ENCODE measurements at places on chromosomes 1 and 21.
A peak's percentile ranks its signal among the peaks of the same experiment; 100 is the strongest.

- no peak for DNase-seq
Observed at GRCh38 chr21:21230672-21231071, 232.5 kb downstream of the NCAM2 start.

DNA sequence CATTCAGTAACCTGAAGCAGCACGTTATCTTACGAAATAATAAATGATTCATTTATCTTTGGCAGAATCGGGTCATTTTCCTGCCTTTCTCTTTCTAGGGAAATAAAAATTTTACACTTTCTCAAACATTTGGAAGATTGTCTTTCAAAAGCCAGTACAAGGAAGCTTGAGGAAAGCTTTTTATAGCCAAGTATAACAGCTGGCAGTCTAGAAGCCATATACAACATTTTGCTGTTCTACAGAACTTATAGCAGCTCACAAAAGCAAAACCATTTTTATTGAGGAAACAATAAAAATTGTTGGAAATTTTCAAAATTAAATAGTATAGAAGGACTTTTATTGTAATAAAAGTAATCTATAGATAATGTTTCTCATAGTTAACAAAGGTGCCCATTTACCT is 448.6 kb downstream of the SMYD3 start:
- DNase-seq, result no peak

DNA sequence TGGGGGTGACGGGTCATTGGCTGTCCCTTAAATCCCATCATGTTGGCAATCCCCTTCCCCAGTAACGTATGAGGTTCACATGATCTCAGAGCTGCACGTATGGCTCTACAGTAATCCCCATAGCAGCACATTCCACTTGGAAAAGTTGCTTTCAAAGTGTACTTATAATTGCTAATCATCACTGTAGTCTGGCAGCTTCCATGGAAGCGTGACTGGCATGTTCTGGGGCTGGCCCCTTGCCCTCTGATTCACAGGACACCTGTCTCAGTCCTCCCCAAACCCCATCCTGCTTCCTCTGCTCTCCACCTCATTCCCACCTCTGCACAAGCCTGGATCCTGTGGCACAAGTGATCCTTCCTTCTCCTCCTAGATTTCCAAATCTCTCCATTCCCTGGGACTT is 102.2 kb downstream of the TSEN15 start:
- DNase-seq, result no peak

- DNase-seq, result no peak
Observed at GRCh38 chr21:31772674-31773555, 41.0 kb upstream of the SCAF4 start.

- no peak for DNase-seq
Observed at GRCh38 chr1:172818841-172819527, 160.1 kb downstream of the FASLG start.

DNA sequence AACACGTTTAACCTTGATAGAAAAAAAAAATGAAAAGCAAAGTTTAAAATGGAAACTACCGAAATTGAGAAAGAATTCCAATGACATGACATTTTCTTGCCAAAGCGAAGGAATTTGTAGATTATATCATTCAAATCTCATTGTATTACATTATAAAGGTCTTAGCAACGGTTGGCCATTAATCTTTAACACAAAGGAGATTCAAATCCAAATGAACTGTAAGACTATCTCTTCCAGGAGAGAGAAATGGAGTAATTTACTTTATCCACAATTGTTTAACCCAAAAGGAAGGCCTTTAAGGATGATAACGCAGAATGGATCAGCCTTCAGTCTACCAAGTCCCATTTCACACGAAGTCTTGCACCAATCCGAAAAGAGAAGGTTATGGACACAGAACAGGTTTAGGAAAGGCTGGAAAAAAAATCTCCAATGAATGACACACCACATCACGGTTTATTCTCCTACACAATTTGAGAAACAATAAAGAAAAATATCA is 1.5 kb downstream of the ENAH start:
- no peak for DNase-seq

DNA sequence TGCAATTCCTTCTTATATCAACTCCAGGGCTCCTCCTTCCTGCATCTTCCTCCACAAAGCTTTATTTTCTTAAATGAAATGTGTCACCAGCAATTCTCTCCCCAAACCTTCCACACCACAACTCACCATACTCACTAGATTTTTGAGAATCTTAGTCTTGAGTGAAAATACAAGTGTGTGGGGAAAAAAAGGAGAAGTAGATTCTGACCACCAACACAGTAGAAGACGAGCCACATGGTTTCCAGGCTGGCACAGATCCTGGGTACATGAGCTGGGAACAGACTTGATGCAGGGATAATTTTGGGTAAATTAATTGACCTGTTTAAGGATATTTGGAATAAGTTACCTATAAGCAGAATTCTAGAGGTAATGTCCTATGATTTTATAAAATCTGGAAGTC is 72.8 kb upstream of the KCNJ15 start:
- DNase-seq, result no peak

DNA sequence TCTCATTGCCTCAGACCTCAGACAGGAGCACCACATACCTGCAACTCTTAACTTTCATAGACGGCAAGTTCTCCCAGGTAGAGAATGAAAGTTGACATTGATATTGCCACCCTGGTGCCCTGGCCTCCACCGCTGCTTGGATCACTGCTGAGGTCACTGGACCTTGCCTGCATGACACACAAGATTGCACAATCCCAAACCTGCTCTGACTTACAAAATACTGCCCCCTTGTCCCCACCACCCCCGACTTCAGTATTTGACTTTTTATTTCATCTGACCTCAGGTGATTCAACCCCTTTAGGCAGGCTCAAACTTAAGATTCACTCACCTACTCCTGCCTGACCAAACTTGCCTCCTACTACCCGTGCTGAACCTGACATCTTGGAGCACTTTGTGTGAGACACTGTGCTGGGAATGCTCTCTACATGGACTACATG is 43.1 kb upstream of the S1PR1 start:
- DNase-seq, result no peak

DNA sequence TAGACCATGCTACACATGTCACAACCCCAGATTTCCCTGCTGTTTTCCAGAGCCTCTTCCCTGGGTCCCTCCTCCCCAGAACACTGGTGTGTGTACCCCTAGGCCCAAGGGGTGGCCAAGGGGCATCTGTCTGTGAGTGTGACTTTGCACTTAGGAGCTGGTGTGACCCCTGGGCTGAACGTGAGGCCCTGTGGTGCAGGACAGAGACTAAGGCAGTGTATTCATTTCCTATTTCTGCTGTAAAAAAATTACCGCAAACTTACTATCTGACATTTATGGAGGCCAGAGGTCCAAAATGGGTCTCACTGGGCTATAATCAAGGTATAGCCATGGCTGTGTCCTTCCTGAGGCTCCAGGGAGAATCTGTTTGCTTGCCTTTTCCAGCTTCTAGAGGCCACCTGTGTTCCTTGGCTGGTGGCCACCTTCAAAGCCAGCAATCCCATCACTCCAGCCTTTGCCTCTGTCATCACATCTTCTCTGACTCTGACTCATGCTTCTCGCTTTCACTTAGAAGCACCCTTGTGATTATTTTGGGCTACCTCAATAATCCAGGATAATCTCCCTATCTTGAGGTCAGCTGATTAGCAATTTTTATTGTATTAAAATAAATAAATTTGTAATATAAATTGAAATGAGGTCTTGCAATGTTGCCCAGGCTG is 24.0 kb upstream of the ELOA start:
- DNase-seq, result no peak

DNA sequence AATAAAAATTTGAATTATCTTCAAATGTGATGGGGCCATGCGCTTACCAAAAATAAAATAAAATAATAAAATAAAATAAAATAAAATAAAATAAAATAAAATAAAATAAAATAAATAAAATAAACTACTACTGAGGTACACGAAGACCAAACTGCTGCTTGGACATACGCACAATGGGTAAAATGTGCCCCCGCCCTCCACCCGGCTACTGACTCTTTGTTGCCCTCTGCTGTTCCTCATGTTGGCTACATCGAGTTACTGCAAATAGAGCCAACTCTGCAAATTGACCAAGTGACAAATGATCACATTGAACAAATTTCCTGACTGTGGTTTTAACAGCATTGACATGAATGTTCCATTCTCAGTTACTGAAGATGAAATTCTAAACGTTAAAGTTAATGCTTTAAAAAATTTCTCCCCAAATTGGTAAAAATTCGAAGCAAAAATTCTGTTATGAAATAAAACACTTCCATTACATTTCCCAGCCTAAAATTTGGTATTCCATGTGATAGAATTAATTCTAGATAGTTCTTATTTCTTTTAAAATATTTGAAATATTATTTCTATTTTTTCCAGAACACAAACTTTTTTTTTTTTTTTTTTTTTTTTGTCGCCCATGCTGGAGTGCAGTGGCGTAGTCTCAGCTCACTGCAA is 18.8 kb upstream of the MAP1LC3C start:
- peak; percentile 71 for DNase-seq

- DNase-seq, result no peak
Observed at GRCh38 chr1:45929257-45929687, 125.9 kb downstream of the MAST2 start.

DNA sequence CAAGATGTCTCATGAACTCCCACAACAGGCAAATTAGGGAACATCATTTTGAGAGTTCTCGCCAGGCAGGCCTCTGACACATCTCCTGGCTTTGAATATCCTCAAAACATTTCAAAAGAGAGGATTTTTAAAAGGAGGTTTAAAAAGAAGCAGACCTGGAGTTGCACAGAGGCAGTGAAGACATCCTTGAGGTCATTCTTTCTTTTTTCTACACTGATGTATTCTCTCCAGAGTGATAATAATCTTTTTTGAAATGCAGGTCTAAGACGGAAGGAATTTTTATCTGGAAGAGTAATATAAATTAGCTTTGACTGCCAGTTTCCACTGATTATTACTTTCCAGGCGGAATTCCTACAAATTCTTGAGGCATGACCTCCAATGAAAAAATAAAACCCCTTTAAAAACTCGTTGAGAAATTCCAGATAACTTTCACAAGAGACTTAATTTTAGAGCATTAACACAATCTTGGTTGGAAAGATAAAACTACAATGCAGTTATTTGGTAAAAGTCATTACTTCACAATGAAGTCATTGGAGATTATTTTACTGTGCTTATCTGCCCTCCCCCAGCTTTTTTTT is 125.0 kb downstream of the LYPLAL1 start:
- peak; percentile 73 for DNase-seq

DNA sequence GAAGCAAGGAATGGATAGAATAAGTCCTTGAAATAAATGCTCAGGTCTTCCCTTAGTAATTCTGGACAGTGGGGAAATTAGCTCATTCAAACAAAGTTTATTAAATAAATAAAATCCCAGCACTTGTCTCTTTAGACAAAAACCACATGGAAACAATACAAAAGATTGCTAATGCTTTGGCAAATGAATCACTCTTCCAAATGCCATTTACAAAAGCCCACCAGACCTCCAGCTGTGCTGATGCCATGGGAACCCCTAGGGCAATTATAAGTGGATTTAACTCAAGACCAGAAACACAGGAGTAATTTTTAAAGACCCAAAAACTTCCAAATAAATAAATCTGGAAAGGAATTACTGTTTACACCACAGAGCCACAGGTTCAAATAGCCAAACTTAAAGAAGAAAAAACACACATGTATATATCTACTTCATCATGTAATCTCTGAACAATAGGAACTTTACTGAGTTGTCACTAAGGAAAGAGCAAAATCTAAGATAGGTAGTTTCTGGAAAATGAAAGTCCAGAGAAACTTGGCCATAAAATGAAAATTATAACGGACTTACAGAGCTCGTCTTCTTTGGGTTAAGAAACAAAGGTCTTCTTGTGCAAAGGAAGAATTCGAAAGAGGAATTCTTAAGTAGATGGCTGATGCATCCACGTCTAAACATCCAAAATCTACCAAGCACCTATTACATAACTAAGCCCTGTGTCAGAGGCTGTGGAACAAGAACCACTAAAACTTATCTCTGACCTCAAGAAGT is 399.4 kb downstream of the SMYD3 start:
- DNase-seq, result no peak

DNA sequence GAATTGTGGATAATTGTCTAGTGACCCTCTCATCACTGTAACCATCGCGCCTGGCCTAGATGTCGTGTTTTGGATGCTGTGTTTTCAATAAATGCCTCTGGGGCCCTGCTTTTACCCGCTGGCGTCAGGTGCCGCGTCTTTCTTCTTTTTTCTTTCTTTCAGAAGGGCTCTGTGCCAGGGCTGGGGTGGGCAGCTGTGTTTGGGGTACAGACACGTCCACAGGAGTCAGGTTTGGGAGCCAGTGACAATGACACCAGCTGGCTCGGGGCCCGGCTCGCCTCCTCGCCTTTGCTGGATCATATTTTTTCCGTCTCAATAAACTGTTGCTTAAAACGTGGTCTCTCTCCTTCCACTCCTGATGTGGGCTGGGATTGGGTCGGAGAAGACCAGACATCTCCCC is 16.1 kb downstream of the TMEM201 start:
- no peak for DNase-seq

DNA sequence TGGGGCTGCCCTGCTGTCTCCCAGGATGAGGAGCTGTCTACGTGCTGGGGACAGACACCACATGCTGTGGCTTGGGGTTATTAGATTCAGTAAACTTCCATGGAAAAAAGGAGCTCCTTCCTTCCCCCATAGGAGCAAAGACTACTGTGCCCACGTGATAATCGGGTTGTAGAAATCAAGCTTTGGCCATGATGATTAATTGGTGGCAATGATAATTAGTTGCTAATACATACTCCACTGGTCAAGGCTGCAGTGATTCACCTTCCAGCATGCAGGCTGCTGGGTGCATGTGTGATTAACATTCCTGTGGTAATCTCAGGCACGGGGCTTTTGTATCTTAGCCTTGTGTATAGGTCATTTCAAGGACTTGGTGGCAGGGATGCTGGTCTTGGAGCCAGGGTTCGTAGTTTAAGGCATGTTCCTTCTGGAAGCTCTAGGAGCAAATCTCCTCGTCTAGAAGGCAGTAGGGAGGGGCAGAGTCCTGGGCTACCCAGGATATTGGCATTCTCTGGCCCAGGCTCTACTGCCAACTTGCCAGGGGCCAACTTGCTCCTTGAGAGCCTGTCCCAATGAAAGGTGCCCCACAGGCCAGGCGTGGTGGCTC is 41.4 kb downstream of the TMCO4 start:
- DNase-seq, result no peak

DNA sequence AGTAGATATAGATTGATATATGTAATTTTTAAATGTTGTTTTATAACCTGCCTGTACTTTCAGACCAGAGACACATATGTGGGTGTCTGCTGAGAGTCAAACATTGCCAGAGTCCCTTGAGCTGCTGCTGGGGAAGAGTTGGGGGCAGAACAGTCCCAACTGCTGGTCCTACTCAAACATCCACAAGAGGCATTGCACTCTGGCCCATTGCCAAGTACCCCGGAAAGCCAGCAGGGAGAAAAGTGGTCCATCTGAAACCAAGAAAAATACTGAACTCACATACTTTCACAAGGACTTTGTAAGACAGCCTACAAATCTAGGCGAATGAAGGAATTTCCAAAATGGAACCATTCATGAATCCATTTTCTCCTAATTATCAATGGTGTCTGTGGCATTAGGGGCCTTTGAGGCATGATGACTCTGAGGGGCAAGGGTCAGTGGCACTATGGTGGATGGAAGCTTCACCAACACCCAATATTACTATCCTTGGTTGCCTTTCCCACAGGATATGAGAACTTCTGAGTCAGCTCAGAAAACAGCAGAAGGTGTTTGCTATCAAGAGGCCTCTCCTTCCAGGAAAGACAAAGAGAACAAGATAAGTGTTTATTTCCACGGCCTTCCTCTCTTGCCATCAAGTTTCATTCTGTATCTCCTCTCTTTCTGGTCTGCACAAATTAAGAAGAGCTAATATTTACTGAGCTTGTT is 7.3 kb upstream of the TBX15 start:
- DNase-seq, result no peak

- DNase-seq, result peak; percentile 17
Observed at GRCh38 chr21:45112371-45112770, 38.0 kb downstream of the ADARB1 start.

All from sigmoid colon (tissue), 7 donors.